ENCODE measurements at places on chromosomes 6 and 20.
A peak's percentile ranks its signal among the peaks of the same experiment; 100 is the strongest.

DNA sequence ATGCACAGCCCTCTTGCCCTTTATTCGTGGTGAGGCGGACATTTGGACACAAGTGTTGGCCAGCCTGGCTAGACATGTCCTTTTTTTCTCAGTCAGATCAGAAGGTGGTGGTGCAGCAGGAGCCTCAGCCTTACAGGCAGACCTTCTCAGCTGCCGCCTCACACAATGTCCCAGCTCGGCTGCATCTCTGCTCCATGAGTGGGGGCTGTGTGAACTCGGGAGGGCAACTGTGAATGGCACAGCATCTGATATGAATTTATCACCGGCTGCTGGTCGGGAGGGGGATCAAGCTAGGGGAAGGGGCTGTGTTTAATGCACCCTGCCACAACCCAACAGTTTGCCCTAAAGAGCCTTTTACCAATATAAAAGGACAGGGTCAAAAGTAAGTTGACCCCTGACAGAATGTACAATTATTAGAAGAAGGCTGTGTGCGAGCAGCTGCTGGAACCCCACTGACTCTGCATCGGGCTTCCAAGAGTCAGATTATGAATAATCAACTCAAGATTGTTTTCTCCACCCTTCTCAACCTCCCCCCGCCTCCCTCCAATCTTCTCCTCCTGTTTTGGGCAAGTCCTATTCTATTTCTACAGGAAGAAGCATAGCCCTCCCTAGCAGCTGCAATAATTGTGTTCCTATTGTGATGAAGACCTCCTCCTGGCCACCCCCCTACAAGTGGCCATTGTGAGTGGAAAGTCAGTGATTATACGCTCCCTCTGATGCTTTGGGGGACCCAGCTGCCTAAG lies 245.2 kb downstream of the PKHD1 start:
- no peak for DNase-seq

- no peak for DNase-seq
Measured at GRCh38 chr6:93418033-93418407, 1.3 kb downstream of the EPHA7 start.

DNA sequence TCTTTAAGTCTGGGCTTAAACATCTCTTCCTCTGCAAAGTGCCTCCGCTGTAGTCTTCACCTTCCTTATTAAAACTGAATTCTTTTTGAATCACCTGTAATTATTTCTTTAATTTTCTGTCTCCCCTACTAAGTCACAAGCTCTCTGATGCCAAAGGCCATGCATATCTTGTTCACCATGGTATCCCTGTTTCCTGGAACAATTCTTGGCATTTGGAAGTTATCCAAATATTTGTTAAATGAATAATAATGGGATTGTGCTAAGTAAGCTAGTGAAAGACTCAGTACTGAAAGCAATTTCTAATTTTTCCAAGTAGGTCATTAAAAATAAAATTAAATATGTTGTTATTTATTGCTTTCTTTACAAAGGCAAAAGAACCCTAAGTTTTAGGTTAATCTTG lies 12.2 kb downstream of the SNAP91 start:
- no peak for DNase-seq

GRCh38 chr20:47678536-47678935 lies 106.7 kb downstream of the SULF2 start:
- DNase-seq, result no peak

- no peak for DNase-seq
Measured at GRCh38 chr20:58795923-58796245, 54.8 kb downstream of the GNAS-AS1 start.

DNA sequence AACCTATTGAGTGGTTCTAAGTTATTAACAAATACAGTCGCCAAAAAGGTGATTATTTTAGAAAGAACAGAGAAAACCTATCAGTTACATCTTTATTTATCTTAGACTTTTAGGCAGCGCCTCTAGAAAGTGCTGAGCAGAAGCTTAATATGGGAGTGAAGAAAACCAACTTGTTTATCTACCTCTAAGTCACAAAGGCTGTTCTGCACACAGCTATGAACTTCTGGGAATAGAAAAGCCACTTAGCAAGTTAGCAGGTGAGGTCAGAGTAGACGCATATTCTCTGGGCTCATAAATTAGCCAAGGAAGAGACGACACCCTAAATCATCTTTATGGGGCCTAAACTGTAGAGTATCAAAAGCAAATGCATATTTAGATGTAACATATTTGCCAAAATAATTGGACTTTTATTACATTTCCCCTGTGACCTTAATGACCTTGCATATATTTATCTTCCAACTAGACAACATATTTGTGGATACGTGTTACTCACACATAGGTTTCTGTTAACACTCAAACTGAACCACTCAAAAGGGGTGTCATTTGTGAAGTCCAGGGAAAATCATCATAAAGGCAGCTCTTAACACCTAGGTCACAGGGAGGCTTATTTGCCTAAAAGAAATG lies 267.1 kb downstream of the ADGB start:
- DNase-seq, result no peak

GRCh38 chr20:23049201-23050075 lies at the start of gene THBD:
Gene THBD, minus strand, starts transcription at chr20:23049672. Its CDS starts 168 bp downstream, at chr20:23049504.
- DNase-seq, result no peak

- DNase-seq, result peak; percentile 62
Measured at GRCh38 chr6:20404641-20405032, 3.0 kb downstream of the E2F3 start.

GRCh38 chr6:43931201-43931600 lies 161.2 kb downstream of the VEGFA start:
- DNase-seq, result no peak

DNA sequence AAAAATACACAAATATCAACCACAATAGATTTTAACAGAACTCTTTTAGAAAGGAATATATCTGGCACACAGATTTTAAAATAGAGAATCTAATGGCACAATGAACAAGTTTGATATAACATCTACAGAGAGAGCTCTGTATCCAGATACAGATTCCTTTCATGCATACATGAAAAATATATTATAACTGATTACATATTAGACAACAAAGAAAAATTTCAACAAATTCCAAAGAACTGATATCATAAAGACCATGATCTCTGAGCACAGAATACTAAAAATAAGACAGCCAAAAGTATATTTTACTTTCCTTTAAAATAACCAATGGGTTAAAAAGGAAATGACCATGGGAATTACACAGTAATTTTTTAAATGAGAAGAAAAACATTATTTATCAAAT lies 74.1 kb upstream of the MAP7 start:
- no peak for DNase-seq

GRCh38 chr20:54221996-54222890 lies 14.4 kb downstream of the PFDN4 start:
- DNase-seq, result no peak

GRCh38 chr6:97288188-97288587 lies 5.2 kb upstream of the MMS22L start:
- no peak for DNase-seq

GRCh38 chr6:106118835-106119431 lies 32.8 kb downstream of the PRDM1 start:
- no peak for DNase-seq

- DNase-seq, result no peak
Measured at GRCh38 chr6:42030585-42031506, 19.5 kb upstream of the TAF8 start.

GRCh38 chr6:124977067-124977908 lies 15.1 kb downstream of the RNF217 start:
- DNase-seq, result no peak

- DNase-seq, result no peak
Measured at GRCh38 chr6:149455031-149455732, 29.6 kb downstream of the ZC3H12D start.

DNA sequence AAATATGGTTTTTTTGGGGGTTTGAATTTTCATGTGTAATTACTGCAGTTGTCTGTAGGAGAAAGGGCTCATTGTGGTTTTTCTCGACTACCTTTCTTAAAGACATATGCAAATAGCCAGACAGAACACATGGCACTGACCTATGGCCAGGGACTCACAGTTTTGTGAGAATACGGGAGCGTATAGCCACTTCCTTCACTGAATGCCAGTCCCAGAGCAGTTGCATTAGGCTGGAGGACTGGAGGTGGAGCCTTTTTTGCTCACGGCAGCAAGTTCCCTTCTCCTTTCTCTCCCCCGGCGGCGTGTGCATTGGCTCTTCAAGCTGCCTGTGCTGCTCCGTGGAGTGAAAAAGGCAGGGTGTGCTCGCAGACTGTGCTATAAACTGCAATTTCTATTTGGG lies 114.9 kb downstream of the AKAP7 start:
- peak; percentile 11 for DNase-seq

GRCh38 chr20:52682237-52682636 lies 289.9 kb upstream of the TSHZ2 start:
- no peak for DNase-seq

- no peak for DNase-seq
Measured at GRCh38 chr6:135759831-135760230, 91.7 kb upstream of the PDE7B start.

- no peak for DNase-seq
Measured at GRCh38 chr20:37452236-37452635, 68.8 kb upstream of the NNAT start.

- no peak for DNase-seq
Measured at GRCh38 chr6:40937491-40937890, 101.5 kb downstream of the UNC5CL start.

GRCh38 chr6:136784271-136784664 lies 8.0 kb downstream of the MAP3K5 start:
- no peak for DNase-seq

DNA sequence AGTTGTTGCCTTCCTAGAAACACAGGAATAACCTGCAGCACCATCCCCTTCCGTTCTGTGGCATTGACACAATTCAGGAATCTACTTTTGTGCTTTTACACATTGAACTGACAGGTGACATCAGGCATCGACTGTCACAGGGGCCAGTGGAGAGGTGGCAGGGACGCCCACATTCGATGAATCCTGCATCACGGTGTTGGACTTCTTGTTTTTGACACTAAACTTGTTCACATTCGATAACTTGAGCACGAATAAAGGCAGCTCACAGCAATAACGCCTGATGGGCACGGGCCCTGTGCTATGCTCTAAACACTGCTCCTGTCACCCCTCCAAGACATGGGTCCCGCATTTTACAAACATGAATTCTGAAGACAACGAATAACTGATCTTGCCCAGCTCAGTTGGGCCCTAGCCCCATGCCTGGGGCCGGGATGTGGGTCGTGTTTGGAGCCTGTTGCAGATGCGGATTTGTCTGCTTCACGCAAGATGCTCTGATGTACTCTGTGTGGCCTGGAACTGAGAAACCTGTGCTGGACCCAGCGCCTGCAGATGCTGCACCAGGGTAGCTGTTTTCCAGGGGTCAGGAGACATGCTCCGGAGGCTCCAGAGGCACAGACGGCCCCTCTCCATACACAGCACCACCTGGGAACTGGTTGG lies 75.7 kb downstream of the TTLL2 start:
- DNase-seq, result no peak

- DNase-seq, result no peak
Measured at GRCh38 chr6:73152556-73152955, 72.7 kb downstream of the KHDC1L start.

GRCh38 chr6:3849681-3850450 lies 693 bp downstream of the FAM50B start:
- no peak for DNase-seq

DNA sequence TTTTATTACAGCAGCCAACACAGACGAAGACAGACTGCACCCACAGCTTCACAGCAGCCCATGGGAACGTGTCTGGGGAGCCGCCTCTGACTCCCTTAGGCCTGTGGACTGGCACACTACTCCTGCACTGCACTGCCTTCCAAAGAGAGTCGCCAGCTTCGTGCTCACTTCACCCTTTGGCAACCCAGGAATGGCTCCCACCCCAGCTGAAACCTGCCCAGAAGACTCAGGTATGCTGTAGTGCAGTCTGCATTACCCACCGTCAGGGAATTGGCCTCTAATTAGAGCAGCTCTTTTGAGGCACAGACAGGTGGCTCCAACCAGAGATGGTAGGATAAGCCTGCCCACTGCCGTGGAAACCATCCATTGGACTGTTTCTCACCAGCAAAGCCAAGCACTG lies 39.9 kb upstream of the FRMD1 start:
- no peak for DNase-seq

DNA sequence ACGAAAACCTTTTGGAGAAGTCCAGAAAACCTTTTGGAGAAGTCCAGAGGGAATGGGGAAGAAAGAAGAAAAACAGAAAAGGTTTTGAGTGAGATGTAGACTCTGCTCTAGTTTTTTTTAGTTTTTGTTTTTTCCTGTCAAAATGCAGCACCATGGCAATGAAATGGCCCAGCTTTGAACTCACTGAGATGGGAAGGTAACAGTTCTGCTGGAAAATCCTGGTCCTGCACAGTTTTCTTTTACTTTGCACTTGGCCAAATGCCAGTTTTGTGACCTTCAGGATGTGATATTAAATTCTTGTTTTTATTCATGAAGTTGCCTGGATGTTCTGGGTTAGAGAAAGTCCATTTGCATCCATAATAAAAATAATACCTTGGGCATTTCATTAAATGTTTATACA lies 145.7 kb downstream of the CFAP61 start:
- no peak for DNase-seq

GRCh38 chr6:3737149-3737830 lies 14.2 kb downstream of the PXDC1 start:
- DNase-seq, result no peak

GRCh38 chr6:18406955-18407749 lies 20.0 kb downstream of the RNF144B start:
- DNase-seq, result no peak

- no peak for DNase-seq
Measured at GRCh38 chr6:89443658-89444057, 10.7 kb downstream of the ANKRD6 start.

GRCh38 chr6:42453654-42454427 lies 2.1 kb upstream of the TRERF1 start:
- DNase-seq, result no peak

- no peak for DNase-seq
Measured at GRCh38 chr6:32581315-32582095, 8.1 kb downstream of the HLA-DRB1 start.

DNA sequence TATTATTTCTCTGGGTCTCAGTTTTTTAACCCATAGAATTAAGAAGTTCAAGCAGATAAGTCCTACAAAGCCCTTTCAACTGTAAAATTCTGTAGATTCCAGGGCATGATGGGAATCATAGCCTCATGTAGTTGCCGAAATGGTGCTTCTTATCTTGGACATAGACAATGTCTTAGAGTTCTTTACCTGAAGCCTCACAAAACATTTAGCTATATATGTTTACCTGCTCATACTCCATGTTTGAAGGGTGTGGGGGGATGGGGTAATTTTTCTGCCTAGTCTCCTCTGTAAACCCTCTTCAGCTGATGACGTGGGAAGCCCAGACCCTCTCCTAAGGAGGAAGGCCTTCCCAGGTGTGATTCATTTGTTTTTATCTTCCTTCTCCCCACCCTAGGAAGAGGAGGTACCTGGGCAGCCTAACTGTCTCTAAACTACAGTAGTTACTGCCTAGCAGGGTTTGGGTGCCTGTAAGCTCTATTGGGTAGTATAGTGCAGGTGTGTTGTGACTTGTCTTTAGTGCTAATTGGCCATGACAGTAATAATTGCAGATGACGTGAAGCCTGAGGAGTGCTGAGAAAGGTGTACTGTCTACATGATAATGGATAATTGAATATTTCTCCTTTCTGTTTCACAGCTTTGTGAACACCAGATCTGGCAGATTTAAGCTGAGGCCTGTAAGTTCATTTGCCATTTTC lies 230.8 kb downstream of the TFAP2B start:
- DNase-seq, result no peak

- DNase-seq, result no peak
Measured at GRCh38 chr6:19477563-19477962, 359.6 kb upstream of the ID4 start.

Data from memory B cell (primary cell).